AG04449 (cell line): ENCODE measurements at places on chromosomes 3 and 15.

- DNase-seq, result no peak
Measured at GRCh38 chr3:126067959-126068358, 16.0 kb downstream of the SLC41A3 start.

GRCh38 chr3:106616556-106616955 is 747.7 kb upstream of the CBLB start:
- DNase-seq, result no peak

GRCh38 chr15:27742751-27743477 is 356.2 kb downstream of the OCA2 start:
- no peak for DNase-seq

DNA sequence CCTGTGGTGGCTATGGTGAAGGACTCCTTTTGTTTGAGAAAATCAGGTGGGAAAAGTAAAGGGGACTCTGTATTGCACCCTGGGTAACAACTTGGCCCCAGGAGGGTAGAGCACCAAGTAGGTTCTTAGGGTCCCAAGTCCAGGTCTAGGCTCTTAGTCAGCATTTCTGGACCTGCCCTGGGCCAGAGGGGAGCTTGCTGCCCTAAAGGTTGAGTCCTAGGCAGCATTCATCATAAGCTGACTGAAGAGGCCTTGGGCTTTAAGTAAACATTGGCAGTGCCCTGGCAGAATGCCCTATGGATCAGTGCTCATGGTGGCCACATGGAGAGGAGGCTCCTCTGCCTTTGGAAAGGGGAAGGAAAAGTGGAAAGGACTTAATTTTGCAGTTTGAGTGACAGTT is 268.5 kb upstream of the CTNNB1 start:
- DNase-seq, result no peak

DNA sequence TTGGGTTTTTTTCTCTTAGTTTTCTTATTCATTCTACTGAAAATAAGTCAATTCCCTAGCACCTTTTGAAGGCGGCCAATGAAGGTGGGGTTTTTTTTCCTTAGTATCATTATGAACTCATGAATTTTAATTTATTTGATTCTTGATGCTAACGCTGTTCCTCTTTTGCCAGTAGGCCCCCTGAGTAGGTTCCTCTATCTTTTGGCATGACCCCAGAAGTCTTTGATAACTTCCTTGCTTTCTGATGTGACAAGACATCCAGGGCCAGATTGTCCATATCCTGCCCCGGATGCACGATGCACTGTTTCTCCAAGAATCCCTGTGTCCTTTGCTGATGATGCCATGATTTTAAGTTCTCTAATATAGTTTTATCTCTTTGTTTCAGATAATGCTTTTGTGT is 20.6 kb downstream of the LRRK1 start:
- no peak for DNase-seq

DNA sequence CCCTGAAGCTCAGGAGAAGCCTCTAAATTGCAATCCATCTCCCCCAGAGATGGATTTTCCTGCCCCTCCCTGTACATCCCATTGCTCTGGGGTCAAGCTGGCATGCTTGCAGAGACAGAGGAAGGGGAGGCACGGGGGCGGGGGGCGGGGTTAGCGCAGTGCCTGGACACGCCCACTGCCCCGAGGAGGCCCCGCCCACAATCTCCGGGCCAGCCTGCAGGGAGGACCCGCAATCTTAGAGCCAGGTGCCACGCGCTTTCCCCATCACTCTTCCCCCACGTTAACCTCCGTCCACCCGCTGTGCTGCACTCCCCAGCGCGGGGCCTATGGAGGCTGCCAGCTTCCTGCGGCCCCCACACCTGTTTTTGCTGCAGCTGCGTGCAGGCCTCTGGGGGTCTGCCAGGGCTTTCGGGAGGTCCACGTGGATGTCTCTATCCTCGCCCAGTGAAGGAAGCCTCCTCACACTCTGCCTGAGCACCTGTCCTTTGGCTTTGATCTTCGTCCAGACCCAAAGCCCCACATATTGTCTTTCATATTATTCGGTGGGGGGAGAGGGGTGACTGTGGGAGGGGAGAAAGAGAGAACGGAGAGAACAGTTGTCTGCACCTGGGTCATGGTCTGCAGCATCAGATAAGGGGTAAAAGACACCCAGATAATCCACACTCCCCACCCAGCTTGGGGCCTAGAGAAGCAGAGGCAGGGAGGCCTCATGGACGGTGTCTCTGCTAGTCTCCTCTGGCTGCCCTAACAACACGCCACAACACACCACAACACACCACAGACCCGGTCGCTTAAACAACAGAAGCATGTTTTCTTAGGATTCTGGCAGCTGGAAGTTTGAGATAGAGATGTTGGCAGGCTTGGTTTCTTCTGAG is 118.0 kb upstream of the MEF2A start:
- DNase-seq, result no peak

- no peak for DNase-seq
Measured at GRCh38 chr15:92391640-92392039, 2.0 kb upstream of the ST8SIA2 start.

DNA sequence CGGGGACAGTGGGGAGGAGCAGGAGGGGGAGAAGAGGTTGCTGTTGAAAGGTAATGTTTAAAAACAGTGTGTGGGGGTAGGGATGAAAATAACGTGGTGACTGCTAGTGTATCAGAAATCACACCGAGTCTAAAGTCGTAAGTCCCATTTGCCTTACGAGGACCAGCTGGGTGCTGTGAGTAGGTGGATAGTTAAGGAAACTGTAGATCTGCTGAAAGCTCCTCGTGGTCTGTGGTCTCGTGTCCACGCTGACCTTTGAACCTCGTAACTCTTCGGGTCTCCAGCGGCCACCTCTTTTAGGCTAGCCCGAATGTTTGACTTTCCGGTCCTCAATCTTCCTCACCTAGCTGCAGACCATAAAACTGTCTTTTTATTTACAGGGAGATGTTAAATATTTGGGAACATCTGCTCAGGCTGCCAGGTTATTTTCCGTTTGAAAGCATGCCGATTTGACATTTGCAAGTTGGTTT is 29.3 kb upstream of the ST3GAL6 start:
- no peak for DNase-seq

DNA sequence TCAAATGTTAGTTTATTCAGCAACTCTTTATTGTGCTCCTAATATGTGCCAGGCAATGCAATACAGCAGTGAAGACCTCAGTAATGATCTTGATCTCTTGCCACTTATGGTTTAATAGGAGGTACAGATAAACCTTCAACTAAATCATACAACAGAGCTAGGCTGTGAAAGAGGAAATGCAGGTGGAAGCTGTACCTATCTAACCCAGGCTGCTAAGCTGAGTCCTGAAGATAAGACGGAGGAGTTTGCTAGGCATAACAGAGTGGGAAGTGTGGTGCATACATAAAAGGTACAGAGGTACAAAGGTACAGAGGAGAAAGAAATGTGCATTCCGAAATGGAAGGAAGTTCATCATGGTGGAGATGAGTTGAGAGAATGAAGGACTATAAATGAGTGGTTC is 35.0 kb downstream of the KBTBD8 start:
- no peak for DNase-seq

- DNase-seq, result no peak
Measured at GRCh38 chr15:48754011-48754410, 56.9 kb downstream of the CEP152 start.

- DNase-seq, result no peak
Measured at GRCh38 chr15:70424937-70425411, 327.3 kb upstream of the TLE3 start.

DNA sequence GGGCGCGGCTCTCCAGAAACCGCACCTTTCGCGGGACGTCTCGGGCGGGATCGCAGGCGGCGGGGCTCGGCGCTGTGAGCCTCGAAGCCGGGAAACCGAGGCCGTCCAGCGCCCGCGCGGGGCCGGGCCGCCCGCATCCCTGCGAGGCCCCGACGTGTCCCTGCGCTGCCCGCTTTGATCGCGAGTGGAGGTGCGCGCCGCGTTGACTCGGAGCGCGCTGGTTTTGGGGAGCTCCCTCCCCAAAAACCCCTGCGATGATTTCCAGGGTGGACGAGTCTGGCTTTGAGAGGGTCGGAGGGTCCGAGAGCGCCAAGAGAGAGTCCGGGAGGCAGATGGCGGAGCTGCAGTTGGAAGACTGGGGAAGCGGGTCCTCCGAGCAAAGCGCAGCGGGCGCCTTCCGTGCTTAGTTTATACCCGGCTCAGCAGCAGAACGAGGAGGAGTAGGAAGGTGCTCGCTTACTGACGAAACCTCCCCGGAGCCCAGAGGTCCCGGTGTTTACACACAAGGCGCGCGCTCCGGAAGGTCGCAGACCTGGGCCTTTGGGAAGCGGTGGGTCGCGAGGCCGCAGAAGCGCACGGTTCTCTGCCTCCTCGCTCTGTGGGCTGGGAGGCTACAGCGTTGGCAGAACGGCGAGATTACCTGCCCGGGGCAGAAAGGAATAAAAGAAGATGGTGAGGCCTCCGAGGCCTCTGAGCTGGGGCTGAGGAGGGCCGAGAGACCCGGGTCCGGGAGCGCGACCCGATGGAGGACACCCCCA is 687 bp downstream of the ALDH1A3 start:
- DNase-seq, result no peak

DNA sequence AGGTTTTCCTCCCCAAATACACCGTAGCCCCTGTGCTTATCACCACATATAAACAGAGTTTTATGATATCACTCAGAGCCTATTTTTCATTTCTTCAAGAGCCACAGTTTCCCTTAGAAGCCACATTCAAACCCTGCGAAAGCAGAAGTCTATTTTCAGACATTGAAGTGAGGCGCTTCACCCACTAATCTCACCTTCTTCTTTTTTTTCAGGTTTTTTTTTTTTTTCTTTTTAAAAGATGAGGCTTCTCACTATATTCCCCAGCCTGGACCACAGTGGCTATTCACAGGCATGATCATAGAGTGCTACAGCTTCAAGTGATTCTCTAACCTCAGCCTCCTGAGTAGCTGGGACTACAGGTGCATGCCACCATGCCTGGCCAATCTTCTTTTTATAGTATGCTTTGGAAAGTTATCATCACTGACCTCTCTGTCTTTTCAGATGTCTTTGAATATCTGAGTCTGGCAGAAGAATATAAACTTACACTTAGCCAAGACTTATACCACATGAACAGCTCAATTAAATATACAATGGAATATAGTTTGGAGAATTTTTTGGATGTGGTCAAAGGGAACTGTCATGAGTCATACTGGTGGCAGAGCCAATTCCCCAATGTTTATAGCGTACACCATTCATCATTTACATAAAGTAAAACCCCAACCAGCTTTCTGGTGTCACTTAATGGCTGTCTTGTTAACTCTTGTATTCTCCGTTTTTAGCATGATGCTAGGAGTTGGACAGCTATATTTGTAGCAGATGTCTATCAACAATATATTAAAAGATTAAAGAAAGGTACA is 59.7 kb upstream of the CCDC50 start:
- no peak for DNase-seq
